Activated CD8-positive, alpha-beta memory T cell treated with anti-CD3 and anti-CD28 coated beads for 48 hours (primary cell): ENCODE measurements at places on chromosomes 16 and 17.

- DNase-seq: no peak
Observed at GRCh38 chr16:79463841-79464240, 136.7 kb downstream of the MAF start.

GRCh38 chr17:48624544-48625494 lies 1.3 kb downstream of the HOXB9 start:
- no peak for DNase-seq

DNA sequence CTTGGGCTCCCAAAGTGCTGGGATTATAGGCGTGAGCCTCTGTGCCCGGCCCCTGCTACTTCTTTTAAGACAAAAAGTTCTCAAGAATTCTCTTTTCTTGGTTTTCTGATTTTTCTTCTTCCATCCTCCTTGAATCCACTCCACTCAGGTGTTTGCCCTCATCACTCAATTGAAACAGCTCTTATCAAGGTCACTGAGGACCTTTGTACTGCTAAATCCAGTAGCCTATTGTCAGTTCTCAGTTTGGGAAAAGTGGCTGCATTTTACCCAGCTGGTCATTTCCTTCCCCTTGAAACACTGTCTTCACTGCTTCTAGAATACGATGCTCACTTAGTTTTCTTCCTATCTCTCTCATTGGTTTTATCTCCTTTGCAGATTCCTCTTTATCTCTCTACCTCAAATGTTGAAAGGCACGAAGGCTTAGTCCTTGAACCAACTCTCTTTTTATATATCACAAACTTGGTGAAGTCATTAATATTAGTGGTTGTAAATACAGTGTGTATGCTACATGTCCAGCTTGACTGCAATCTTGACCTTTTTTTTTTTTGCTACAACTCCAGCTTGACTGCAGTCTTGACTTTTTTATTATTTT lies 29.8 kb downstream of the ZNRF1 start:
- DNase-seq: no peak

DNA sequence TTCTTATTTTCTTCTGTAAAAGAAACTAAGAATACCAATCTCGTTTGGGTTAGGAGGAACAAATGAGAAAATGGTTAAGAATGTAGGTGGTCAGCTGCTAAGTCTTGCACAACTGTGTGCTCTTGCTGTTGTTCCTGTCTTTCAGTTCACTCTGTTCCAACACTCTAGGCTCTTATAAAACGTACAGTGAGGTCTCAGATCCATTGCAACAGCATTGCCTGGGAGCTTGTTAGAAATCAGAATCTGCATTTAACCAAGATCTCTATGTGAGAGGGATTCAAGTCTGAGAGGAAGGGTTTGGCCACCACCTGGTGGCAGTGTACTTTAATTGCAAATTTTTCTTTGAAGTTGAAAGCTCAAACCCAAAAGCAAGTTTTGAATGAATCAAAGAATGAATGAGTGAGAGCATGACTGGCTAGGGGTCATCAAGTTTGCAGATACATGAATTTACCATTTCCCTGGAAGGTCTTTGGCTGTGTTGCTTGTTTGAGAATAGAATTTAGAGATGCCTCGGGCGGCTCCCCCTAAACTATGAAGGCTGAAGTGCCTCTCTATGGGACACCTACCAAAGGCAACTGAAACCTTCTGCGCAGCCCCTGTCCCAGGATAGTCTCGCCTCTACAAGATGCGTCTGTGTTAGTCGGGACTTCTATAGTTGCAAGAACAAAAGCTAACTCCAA lies 2.5 kb downstream of the ALOX15B start:
- no peak for DNase-seq
